ENCODE measurements at places on chromosomes 3 and 15. TPM values are rescaled to one million over a fixed set of nuclear protein-coding genes. Genes with fewer than 3 reads are reported as not detected.

GALNT15 gene
- total RNA-seq: 2.0 TPM

PLSCR5 gene
- total RNA-seq: not detected

SQOR gene
- 16.0 TPM for total RNA-seq

EXD1 gene
- total RNA-seq: not detected

MB21D2 gene
- total RNA-seq: 3.1 TPM

BCL2A1 gene
- total RNA-seq: 1.5 TPM

C3orf80 gene
- 0.10 TPM for total RNA-seq

ALDH1A2 gene
- 5.4 TPM for total RNA-seq

VGLL3 gene
- 3.0 TPM for total RNA-seq

NUDT16 gene
- 49.6 TPM for total RNA-seq

FETUB gene
- not detected for total RNA-seq

XCR1 gene
- total RNA-seq: 0.07 TPM

NR2E3 gene
- not detected for total RNA-seq

ACTR8 gene
- total RNA-seq: 33.7 TPM

GOLGA8J gene
- total RNA-seq: not detected

GABRR3 gene
- total RNA-seq: not detected

PRR20G gene
- not detected for total RNA-seq

C3orf20 gene
- total RNA-seq: not detected

TNK2 gene
- 29.3 TPM for total RNA-seq

C3orf70 gene
- total RNA-seq: 1.2 TPM

STAB1 gene
- total RNA-seq: 34.9 TPM

DISP2 gene
- total RNA-seq: 0.71 TPM

PROK2 gene
- total RNA-seq: 0.37 TPM

HHLA2 gene
- total RNA-seq: not detected

AP3B2 gene
- total RNA-seq: 0.60 TPM

All from heart left ventricle (tissue), 16 donors.